ENCODE measurements at places on chromosomes 7 and 10.
A peak's percentile ranks its signal among the peaks of the same experiment; 100 is the strongest.

DNA sequence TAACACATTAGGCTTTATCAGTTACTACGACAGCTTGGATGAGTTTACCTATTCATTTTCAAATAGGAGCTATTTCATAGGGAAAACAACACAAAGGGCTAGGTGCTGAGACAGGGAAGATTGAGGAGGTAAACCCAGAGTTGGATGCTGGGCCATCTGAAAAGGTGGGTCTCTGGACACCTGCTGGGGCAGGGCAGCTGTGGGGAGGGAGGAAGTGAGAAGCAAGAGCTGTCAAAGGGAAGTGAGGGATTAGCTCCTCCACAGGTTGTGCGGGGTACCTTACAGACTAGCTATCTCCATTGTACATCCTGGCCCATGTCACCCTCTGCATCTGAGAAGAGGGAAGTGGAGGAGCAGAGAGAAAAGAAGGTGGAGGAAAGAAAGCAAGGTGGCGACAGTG, 48.9 kb downstream of the BLNK start:
- DNase-seq = no peak

GRCh38 chr7:30722671-30723070, 29.3 kb upstream of the INMT start:
- DNase-seq = no peak

- peak; percentile 58 for DNase-seq
Measured at GRCh38 chr10:124092250-124092859, 1.0 kb downstream of the CHST15 start.

- peak; percentile 75 for DNase-seq
Measured at GRCh38 chr10:101062232-101063049, 652 bp downstream of the KAZALD1 start.

- no peak for DNase-seq
Measured at GRCh38 chr7:33743594-33743993, 161.7 kb upstream of the BMPER start.

Data from tongue (tissue), 3 donors.